ENCODE measurements at places on chromosomes 2 and 18. TPM values are rescaled to one million over a fixed set of nuclear protein-coding genes. Genes with fewer than 3 reads are reported as not detected.

DNA sequence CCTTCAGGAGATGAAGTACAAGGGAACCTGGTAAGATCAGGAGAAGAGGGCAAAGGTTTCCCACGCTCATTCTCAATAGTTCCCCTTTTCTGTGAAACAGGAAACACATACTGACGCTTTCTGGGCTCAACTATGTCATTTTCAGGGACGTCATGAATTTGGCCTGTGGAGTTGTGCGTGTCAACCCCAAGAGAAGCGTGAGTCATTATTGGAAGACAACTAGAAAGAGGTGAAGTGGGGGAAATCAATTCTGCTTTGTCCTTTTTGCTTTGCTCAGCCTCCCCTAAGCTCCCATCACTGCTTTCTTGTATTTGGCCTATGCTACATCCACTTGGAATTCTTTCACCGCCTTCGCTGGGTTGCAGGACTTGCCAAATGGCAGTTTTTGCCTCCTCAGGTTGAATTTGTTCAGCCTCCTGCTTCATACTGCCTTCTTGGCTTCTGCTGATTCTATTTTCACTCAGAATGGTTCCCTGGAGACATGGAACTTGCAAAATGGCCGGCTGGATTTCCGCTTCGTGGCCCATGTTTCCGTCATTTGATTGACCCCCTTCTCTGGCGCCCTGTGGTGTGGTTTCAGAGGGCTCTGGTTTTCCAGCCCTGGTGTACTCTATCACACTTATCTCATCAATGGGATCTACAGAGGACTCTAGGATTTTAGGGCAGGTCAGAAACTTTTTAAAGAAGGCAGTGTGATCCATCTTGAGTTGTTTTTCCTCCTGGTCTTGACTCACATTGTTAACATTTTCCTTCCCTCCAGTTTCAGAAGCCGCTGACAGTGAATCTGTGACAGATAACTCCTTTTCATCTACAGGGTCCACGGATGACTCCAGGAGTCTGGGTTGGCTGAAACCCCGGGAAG is 93.3 kb downstream of the ALPK2 start:
- no peak for DNase-seq
- peaks cover 13% of the 10 kb centered on the region for H3K4me1 ChIP-seq
- no peak overlapping the region for H3K27ac ChIP-seq
- H3K27me3 ChIP-seq = peaks cover 1% of the 10 kb centered on the region
- H3K36me3 ChIP-seq = no peaks in the 10 kb centered on the region
- H3K4me3 ChIP-seq = no peak overlapping the region

DNA sequence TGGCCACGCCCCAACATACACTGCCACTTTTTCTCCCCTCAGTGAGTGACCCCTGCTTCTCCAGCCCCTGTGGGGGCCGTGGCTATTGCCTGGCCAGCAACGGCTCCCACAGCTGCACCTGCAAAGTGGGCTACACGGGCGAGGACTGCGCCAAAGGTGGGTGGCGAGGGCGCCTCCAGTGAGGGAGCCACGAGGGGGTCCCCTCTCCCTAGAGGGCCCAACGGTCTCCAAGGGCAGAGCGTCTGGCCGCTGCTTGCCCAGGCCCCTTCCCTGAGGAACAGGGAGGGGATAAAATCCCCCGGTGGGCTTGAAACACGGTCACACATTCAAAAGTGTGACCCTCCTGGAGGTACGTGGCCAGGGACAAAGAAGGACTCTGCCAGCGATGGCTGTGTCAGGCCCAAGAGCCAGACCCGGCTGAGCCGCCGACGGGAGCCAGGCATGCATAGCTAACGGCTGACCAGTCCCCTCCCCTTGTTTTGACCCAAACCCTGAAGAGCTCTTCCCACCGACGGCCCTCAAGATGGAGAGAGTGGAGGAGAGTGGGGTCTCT is 37.2 kb downstream of the MTERF4 start:
- H3K4me3 ChIP-seq = no peak overlapping the region
- H3K4me1 ChIP-seq = peaks cover 4% of the 10 kb centered on the region
- no peaks in the 10 kb centered on the region for H3K36me3 ChIP-seq
- DNase-seq = no peak
- no peak overlapping the region for H3K27ac ChIP-seq

GEN1 gene
- total RNA-seq = 19.6 TPM

- no peak overlapping the region for H3K4me3 ChIP-seq
- no peaks in the 10 kb centered on the region for H3K36me3 ChIP-seq
- peaks cover 8% of the 10 kb centered on the region for H3K4me1 ChIP-seq
- H3K27ac ChIP-seq = no peak overlapping the region
These were observed 9.2 kb upstream of the SERPINB2 start for GRCh38 chr18:63878343-63878742.

GRCh38 chr2:218645126-218645525 is 14.3 kb downstream of the ZNF142 start:
- H3K4me1 ChIP-seq = no peaks in the 10 kb centered on the region
- H3K36me3 ChIP-seq = peaks cover 39% of the 10 kb centered on the region
- DNase-seq = no peak
- H3K27ac ChIP-seq = no peak overlapping the region

- peaks cover 11% of the 10 kb centered on the region for H3K4me1 ChIP-seq
- peak overlapping the region; percentile 85 for H3K4me3 ChIP-seq
- H3K36me3 ChIP-seq = no peaks in the 10 kb centered on the region
- H3K27ac ChIP-seq = no peak overlapping the region
These were observed 643 bp downstream of the PLCL1 start for GRCh38 chr2:197804758-197805714.

Measured in mesothelial cell of epicardium (in vitro differentiated cells).